ENCODE measurements at places on chromosomes 3 and 15.

- no peak for DNase-seq
These were observed 7.3 kb downstream of the ADAMTS17 start for GRCh38 chr15:100334456-100334855.

DNA sequence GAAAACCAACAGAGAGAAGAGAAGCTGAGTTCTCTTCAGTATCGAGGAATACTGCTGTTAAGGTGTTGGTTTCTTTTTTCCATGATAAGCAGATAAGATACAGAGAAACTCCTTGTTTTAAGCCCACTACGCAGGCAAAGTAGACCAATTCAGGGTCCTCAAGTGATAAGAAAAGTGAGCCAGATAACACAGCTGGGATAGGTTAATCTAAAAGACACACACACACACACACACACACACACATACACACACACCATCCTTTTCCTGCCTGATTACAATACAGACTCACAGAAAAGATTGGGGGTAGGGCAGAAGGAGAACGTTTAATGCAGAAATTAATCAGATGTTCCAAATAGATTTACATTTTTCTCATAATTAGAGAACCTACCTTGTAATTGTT is 6.5 kb upstream of the PHLDB2 start:
- no peak for DNase-seq

GRCh38 chr3:12486916-12487315 is 2.6 kb downstream of the TSEN2 start:
- DNase-seq, result no peak

DNA sequence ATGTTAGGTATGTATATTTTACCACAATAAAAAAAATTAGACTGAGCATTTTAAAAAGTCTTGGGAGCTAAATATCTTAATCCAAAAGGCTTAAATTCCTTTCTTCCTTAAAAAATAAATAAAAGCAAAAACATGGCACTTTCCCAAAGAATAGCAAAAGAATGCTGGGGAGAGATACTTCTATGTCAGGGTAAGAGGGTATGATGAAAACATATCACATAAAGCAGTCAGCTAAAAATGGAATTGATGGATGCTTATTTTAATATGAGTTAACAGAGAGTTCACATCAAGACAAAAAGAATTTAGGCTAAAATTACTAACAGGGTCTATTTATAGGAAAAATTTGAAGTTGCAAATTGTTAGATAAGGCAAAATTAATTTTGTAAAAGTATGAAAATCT is 141.0 kb downstream of the MYLK start:
- no peak for DNase-seq
